ENCODE measurements at places on chromosomes 11 and 22. TPM values are rescaled to one million over a fixed set of nuclear protein-coding genes. Genes with fewer than 3 reads are reported as not detected.

The SLC29A2 gene
- total RNA-seq, result 12.2 TPM

The GRM5 gene
- total RNA-seq, result not detected

The IGSF9B gene
- 124 TPM for total RNA-seq

The RPL27A gene
- 959 TPM for total RNA-seq

The CNGA4 gene
- total RNA-seq, result 0.18 TPM

The APOA5 gene
- not detected for total RNA-seq

The POU2AF2 gene
- total RNA-seq, result not detected

The MMP7 gene
- total RNA-seq, result not detected

The MISFA gene
- 0.67 TPM for total RNA-seq

The CSKMT gene
- total RNA-seq, result 37.1 TPM

The OR8D1 gene
- total RNA-seq, result not detected

- peaks cover 20% of the 10 kb centered on the region for H3K4me1 ChIP-seq
- H3K36me3 ChIP-seq, result peaks cover 44% of the 10 kb centered on the region
- H3K27ac ChIP-seq, result peak overlapping the region; percentile 2
- DNase-seq, result peak; percentile 33
- no peak overlapping the region for H3K4me3 ChIP-seq
Observed at GRCh38 chr22:49880281-49880680, 26.6 kb downstream of the ZBED4 start.

DNA sequence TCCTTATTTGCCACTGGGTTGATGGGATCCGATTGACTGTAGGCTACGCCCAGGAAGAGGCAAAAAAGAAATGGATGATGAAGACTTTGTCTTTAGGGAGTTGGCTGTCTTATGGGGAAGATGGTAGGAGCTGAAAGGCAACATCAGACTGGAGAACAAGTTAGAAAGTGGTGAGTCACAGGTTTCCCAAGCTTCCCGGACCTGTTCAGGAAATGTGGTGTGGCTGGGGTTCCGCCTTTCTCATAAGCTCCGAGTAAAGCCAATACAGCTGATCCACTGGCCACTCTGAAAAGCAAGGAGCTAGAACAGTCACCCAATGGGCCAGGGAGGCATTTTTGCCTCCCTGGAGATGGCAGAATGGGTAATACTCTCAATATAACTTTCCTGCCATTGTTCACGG lies 194.5 kb downstream of the SNX19 start:
- no peak overlapping the region for H3K27ac ChIP-seq
- no peak overlapping the region for H3K4me3 ChIP-seq
- DNase-seq, result no peak
- H3K36me3 ChIP-seq, result no peaks in the 10 kb centered on the region
- no peaks in the 10 kb centered on the region for H3K4me1 ChIP-seq

DNA sequence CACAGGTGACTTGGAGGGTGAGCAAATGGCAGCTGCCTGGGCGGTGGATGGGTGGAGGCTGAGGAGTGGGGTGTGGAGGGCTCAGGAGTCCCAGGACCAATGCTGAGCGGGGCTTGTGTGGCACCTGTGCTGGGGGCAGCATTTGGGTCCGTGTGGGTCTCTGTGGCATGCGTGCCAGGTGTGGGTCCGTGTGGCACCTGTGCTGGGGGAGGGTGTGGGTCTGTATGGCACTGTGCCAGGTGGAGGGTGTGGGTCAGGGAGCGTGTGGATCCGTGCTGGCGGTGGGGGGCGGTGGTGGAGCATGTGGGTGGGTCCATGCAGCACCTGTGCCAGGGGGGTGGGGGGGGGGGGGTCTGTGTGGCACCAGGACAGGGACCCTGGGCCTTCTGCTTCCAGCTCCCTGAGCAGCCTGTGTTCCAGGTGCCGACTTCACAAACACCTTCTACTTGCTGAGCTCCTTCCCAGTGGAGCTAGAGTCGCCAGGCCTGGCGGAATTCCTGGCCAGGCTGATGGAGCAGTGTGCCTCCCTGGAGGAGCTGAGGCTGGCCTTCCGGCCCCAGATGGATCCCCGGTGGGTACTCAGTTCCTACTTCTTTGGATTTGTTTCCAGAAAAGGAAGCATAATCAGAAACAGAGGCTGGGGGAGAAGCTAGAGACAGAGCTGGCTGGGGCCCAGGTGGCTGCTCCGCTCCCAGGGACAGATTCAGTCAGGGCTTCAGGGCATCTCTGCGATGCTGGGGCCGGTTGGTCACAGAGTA lies 14.7 kb downstream of the SELENOO start:
- no peak for DNase-seq
- H3K4me3 ChIP-seq, result no peak overlapping the region
- H3K27ac ChIP-seq, result no peak overlapping the region
- no peaks in the 10 kb centered on the region for H3K4me1 ChIP-seq
- H3K36me3 ChIP-seq, result peaks cover 34% of the 10 kb centered on the region
- H3K27me3 ChIP-seq, result no peaks in the 10 kb centered on the region

DNA sequence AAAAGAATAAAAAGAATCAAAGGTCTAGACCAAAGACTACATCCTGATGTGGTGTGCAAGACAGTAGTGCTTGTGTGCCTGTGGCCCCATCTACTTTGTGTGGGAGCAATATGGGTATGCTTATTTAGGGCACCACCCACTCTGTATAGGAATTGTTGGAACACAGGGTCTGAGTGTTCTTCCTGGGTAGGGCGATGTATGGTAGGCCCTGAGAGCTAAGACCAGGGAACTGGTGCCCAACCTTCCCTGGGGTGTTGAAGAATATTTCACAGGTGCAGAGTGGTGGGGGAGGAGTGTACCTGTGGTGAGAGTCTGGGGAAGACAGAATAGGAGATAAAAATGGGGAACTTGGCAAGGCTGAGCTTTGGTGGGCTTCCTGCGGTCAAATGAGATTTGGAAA lies 41.9 kb downstream of the MICAL2 start:
- DNase-seq, result peak; percentile 27
- no peak overlapping the region for H3K4me3 ChIP-seq
- H3K36me3 ChIP-seq, result peaks cover 34% of the 10 kb centered on the region
- H3K27ac ChIP-seq, result peak overlapping the region; percentile 43

GRCh38 chr11:134406264-134407185 lies 5.5 kb downstream of the B3GAT1 start:
- no peaks in the 10 kb centered on the region for H3K36me3 ChIP-seq
- peaks cover 7% of the 10 kb centered on the region for H3K4me1 ChIP-seq
- H3K27ac ChIP-seq, result no peak overlapping the region
- H3K4me3 ChIP-seq, result no peak overlapping the region
- DNase-seq, result no peak

GRCh38 chr11:36241497-36241896 lies 47.7 kb downstream of the COMMD9 start:
- no peak for DNase-seq
- H3K27ac ChIP-seq, result no peak overlapping the region
- no peaks in the 10 kb centered on the region for H3K36me3 ChIP-seq
- no peaks in the 10 kb centered on the region for H3K4me1 ChIP-seq
- H3K4me3 ChIP-seq, result no peak overlapping the region

GRCh38 chr11:46295312-46296058 lies 18.0 kb downstream of the CREB3L1 start:
- H3K36me3 ChIP-seq, result no peaks in the 10 kb centered on the region
- DNase-seq, result peak; percentile 73
- peak overlapping the region; percentile 72 for H3K4me3 ChIP-seq
- H3K27ac ChIP-seq, result no peak overlapping the region
- H3K4me1 ChIP-seq, result peaks cover 12% of the 10 kb centered on the region

- H3K4me1 ChIP-seq, result no peaks in the 10 kb centered on the region
- no peak overlapping the region for H3K4me3 ChIP-seq
- no peak for DNase-seq
- H3K36me3 ChIP-seq, result no peaks in the 10 kb centered on the region
- no peak overlapping the region for H3K27ac ChIP-seq
Observed at GRCh38 chr11:17651681-17652080, 67.7 kb upstream of the MYOD1 start.

DNA sequence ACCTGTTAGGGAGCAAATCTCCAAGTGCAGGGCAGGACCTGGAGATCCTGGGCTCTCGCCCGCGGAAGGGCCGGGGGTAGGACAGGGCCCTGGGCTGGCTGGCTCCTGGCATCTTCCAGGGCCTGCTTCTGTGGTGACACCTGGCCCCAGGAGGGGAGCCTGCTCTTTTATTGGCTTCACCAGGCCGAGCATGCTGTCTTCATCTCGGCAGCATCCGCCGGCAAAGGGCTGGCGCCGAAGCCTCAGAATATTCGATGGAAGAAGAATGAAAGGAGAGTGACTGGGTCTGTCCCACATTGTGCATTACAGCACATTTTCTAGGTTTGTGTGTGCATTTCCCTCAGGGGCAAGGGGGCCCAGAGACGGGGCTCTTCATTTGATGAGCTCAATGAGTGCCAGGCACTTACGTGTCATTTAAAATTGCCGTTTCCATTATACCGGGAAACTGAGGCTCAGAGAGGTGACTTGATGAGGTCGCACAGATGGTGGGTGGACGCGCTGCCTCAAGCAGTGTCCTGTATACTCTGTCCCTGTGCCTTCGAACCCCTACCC lies 70.0 kb downstream of the RBX1 start:
- no peaks in the 10 kb centered on the region for H3K27me3 ChIP-seq
- H3K4me3 ChIP-seq, result peak overlapping the region; percentile 84
- no peaks in the 10 kb centered on the region for H3K36me3 ChIP-seq
- H3K4me1 ChIP-seq, result peaks cover 9% of the 10 kb centered on the region
- DNase-seq, result peak; percentile 2
- H3K27ac ChIP-seq, result peak overlapping the region; percentile 68

GRCh38 chr22:32880893-32881596 lies 79.5 kb downstream of the TIMP3 start:
- DNase-seq, result peak; percentile 3
- no peak overlapping the region for H3K4me3 ChIP-seq
- H3K4me1 ChIP-seq, result peaks cover 6% of the 10 kb centered on the region
- H3K27me3 ChIP-seq, result no peaks in the 10 kb centered on the region

- H3K4me3 ChIP-seq, result no peak overlapping the region
- no peaks in the 10 kb centered on the region for H3K4me1 ChIP-seq
- no peaks in the 10 kb centered on the region for H3K27me3 ChIP-seq
- no peak for DNase-seq
Observed at GRCh38 chr11:1283091-1283511, 26.3 kb downstream of the TOLLIP start.

GRCh38 chr11:44629732-44630345 lies 64.4 kb downstream of the CD82 start:
- H3K4me1 ChIP-seq, result peaks cover 5% of the 10 kb centered on the region
- H3K27me3 ChIP-seq, result peaks cover 8% of the 10 kb centered on the region
- DNase-seq, result no peak
- H3K4me3 ChIP-seq, result no peak overlapping the region

DNA sequence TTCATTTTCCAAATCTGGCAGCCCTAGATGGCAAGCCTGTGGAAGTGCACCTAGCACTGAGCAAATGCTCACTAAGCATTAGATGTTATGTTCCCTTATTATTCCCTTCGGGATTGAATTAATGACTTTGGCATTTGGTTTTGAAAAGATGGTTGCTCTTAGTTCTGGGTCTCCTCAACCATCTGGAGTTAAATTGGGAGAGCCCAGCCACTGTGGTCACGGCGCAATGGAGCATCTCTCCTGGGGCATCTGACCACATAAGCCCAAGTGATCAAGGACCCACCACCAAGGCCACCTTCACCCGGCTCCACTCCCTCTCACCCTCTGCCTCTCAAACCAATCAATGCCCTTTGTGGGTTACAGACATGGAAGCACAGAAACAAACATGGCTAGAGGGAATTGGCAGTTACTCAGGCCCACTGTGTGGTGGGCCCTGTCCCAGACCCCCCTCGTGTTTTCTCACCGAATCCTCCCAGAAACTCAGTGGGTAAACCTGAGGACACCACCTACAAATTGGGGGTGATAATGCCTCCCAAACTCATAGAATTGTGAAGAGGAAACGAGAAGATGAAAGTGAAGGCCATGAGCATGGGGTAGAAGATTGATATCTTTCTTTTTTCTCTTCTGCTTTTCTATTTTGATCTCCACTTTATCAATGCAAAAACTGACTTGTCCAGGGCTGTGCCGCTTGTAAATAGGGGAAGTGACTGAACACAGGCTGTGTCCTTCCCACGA lies 52.2 kb downstream of the IRAG1 start:
- no peaks in the 10 kb centered on the region for H3K4me1 ChIP-seq
- no peak overlapping the region for H3K27ac ChIP-seq
- no peaks in the 10 kb centered on the region for H3K36me3 ChIP-seq

GRCh38 chr11:845872-846495 lies 3.3 kb downstream of the TSPAN4 start:
- H3K36me3 ChIP-seq, result peaks cover 3% of the 10 kb centered on the region
- peaks cover 9% of the 10 kb centered on the region for H3K27me3 ChIP-seq
- H3K4me3 ChIP-seq, result no peak overlapping the region
- peaks cover 27% of the 10 kb centered on the region for H3K4me1 ChIP-seq
- DNase-seq, result no peak
- no peak overlapping the region for H3K27ac ChIP-seq

DNA sequence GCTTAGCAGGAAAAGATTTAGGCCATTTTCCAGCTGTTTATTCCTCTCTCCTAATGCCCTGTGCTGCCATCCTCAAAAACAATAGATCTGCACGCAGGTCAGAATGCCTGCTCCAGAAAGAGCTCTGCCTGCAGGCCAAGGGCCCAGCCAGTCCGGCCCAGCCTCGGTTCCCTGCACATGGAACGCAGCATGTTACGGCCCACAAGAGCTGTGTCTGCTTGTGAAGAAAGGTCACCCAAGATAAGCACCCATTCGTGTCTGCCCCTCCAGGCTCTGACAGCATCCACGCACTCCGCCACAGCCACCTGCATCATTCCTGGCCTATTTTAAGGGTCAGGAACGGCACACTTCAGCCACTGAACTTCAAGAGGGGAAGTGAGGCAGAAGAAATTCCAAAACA lies 152.2 kb downstream of the SPATA19 start:
- no peak overlapping the region for H3K27ac ChIP-seq
- no peak overlapping the region for H3K4me3 ChIP-seq

DNA sequence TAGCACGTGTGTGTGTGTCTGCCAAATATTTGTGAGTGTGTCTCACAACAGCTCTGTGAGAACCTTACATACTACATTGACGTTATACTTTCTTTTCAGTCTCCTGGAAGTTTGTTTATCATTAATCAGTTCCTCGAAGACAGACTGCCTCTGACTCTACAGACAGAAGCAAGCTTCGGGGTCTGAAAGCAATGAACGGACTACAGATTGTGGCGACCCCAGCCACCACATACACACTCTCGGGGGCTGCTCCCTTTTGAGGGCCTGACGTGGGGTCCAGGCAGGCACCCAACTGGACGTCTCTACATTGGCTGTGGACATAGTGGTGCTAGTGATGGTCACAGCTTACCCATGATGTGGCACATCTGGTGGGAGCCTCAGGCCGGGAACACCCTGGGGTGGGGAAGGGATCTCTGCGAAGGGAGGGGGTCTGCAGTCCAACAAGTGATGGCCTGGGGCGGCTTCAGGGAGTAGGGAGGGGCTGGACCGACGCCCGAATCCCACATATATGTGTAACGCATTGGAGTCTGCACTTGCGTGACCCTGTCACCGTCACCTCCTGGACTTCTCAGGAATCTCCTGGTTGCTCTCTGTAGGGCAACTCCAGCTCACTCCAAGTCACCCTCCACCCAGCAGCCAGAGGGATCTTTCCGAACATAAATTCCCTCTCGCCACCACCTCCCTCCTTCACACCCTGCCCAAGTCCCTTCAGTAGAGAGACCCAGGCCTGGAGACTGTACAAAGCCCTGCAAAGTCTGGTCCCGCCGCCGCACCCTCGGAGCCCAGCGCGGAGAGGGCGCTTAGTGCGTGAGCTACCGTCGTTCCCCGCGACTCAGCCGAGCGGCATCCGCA lies 30.4 kb upstream of the TRIM29 start:
- DNase-seq, result no peak
- peaks cover 62% of the 10 kb centered on the region for H3K27me3 ChIP-seq
- no peaks in the 10 kb centered on the region for H3K36me3 ChIP-seq
- no peak overlapping the region for H3K27ac ChIP-seq
- H3K4me3 ChIP-seq, result peak overlapping the region; percentile 62
- H3K4me1 ChIP-seq, result peaks cover 3% of the 10 kb centered on the region
